ENCODE measurements at places on chromosomes 3 and 15. TPM values are rescaled to one million over a fixed set of nuclear protein-coding genes. Genes with fewer than 3 reads are reported as not detected.
A peak's percentile ranks its signal among the peaks of the same experiment; 100 is the strongest.

Gene PRTG
- total RNA-seq: 0.69 TPM

Gene CIP2A
- 1.6 TPM for total RNA-seq

Gene SEMA3G
- total RNA-seq: 9.2 TPM

Gene IGSF11
- total RNA-seq: 2.1 TPM

Gene LDHAL6B
- not detected for total RNA-seq

Gene ACKR4
- 5.2 TPM for total RNA-seq

Gene FBLN2
- 56.7 TPM for total RNA-seq

Gene SCG3
- total RNA-seq: not detected

GRCh38 chr15:59384507-59384906, 11.8 kb upstream of the MYO1E start:
- no peaks in the 10 kb centered on the region for H3K36me3 ChIP-seq
- no peaks in the 10 kb centered on the region for H3K27me3 ChIP-seq

- H3K27me3 ChIP-seq: no peaks in the 10 kb centered on the region
- H3K4me1 ChIP-seq: no peaks in the 10 kb centered on the region
- no peak for DNase-seq
- H3K27ac ChIP-seq: no peak overlapping the region
These were observed 168.7 kb downstream of the CHL1 start for GRCh38 chr3:365268-365667.

DNA sequence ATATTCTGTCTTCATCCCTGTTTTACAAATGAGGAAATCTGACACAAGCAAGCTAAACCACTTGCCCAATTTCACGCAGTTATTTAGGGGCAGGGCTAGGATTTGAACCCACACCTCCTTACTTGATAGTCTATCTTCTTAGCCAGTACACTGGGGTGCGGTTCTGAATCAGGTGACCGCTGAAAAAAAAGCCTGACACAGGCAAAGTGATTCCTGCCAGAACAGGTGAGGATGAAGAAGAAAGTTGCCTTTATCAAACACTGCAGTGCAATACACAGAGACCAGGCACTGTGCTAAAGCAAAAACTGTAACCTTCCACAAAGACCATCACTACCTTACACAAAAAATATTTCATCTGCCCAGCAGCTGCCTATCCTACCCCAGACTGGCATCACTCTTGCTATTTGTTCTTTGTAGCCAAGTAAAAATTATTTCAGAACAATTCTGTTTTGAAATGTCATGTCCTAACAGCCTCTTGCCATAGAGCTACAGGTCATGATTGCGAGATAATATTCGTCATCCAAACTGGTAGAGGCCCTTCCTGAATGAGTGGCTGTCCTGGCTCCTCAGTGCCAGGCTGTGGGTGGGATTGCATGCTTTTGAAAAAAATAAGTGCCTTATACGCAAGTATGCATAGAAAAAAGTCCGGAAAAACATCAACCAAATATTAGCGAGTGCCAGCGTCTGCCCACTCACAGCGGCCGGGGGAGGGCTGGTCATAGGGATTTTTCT, 142.3 kb upstream of the TPM1 start:
- peak overlapping the region; percentile 91 for H3K27ac ChIP-seq
- no peaks in the 10 kb centered on the region for H3K27me3 ChIP-seq
- no peak overlapping the region for H3K4me3 ChIP-seq
- no peak for DNase-seq
- H3K4me1 ChIP-seq: peaks cover 62% of the 10 kb centered on the region

GRCh38 chr15:38054488-38054887, 120.0 kb downstream of the TMCO5A start:
- H3K27ac ChIP-seq: no peak overlapping the region
- H3K36me3 ChIP-seq: no peaks in the 10 kb centered on the region
- no peak overlapping the region for H3K4me3 ChIP-seq
- no peaks in the 10 kb centered on the region for H3K27me3 ChIP-seq
- no peaks in the 10 kb centered on the region for H3K4me1 ChIP-seq

DNA sequence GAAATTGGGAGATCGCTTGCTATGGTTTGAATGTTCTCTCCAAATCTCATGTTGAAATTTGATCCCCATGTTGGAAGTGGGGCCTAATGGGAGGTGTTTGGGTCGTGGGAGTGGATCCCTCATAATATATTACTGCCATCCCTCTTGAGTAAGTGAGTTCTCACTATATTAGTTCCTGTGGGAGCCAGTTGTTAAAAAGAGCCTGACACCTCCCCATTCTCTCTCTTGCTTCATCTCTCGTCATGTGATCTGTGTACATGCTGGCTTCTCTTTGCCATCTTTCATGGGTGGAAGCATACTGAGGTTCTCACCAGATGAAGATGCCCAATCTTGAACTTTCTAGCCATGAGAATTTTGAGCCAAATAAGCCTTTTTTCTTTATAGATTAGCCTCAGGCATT, 43.0 kb upstream of the IL20RB start:
- no peaks in the 10 kb centered on the region for H3K36me3 ChIP-seq
- DNase-seq: no peak
- H3K27ac ChIP-seq: no peak overlapping the region
- no peak overlapping the region for H3K4me3 ChIP-seq
- H3K4me1 ChIP-seq: peaks cover 58% of the 10 kb centered on the region

DNA sequence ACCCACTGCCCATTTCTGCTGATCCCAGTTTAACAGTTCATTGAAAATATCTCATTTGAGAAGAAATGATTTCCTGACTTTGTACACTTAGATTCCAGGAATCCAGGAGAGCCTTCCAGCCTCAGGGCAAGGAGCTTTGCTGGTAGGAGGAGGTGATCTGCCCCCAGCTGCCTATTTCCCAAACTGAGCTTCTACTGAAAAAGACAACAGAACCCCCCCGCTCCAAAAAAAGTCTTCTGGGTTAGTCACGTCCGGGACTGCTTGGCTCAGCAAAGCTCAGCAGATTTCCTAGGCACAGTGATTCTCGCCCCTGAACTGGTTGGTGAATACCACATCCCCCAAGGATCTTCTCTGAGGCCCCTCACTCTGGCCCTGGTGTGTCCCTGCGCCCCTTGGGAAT, 13.1 kb downstream of the SLC6A6 start:
- no peak overlapping the region for H3K27ac ChIP-seq
- H3K4me1 ChIP-seq: peaks cover 24% of the 10 kb centered on the region
- H3K36me3 ChIP-seq: peaks cover 30% of the 10 kb centered on the region
- no peak overlapping the region for H3K4me3 ChIP-seq
- H3K27me3 ChIP-seq: no peaks in the 10 kb centered on the region
- DNase-seq: no peak

GRCh38 chr3:159401069-159401468, 587.6 kb upstream of the IL12A start:
- H3K4me3 ChIP-seq: no peak overlapping the region
- no peaks in the 10 kb centered on the region for H3K4me1 ChIP-seq
- no peaks in the 10 kb centered on the region for H3K27me3 ChIP-seq
- no peaks in the 10 kb centered on the region for H3K36me3 ChIP-seq
- H3K27ac ChIP-seq: no peak overlapping the region

DNA sequence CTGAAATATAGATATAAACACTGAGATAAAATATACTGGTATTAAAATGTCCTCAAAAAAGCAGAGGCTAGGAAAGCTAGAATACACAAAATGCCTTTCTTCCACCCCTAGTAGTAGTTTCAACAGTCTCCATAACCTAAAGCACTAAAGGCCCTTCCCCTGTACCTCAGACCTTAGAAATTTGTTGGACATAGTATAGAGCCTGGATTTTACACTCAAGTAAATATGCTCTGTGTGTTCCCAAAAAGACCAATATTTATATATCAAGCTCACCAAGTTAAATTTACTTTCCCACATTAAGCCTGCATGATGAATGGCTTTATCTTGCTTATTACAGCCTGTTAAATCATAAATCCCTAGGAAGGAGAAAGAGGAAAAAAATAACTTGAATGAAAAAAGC, 378.7 kb upstream of the AZI2 start:
- DNase-seq: no peak
- H3K27ac ChIP-seq: no peak overlapping the region
- no peaks in the 10 kb centered on the region for H3K4me1 ChIP-seq
- H3K36me3 ChIP-seq: no peaks in the 10 kb centered on the region

GRCh38 chr15:22806664-22807063, 20.2 kb downstream of the NIPA1 start:
- H3K27ac ChIP-seq: no peak overlapping the region
- peaks cover 5% of the 10 kb centered on the region for H3K36me3 ChIP-seq
- H3K4me3 ChIP-seq: no peak overlapping the region
- no peaks in the 10 kb centered on the region for H3K27me3 ChIP-seq

DNA sequence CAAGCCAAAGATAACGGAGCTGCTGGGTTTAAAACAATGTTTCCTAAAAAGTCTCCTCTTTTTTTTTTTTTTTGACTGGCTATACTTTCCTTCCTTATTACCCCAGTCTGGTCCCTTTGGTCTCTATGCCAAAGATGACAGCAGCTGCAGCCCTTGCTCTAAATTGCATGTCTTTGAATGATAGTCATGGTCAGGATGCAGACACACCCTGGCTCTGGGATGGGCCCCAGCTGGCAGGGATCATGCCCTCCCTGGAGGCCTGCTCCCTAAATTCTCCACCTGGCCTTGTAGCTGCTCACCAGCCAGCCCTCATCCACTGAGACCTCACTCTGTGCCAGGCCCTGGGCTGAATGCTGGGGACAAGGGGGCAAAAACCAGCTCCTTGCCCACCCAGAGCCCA, 95.8 kb downstream of the MESD start:
- no peaks in the 10 kb centered on the region for H3K27me3 ChIP-seq
- H3K4me1 ChIP-seq: peaks cover 21% of the 10 kb centered on the region
- H3K27ac ChIP-seq: no peak overlapping the region

GRCh38 chr15:89825271-89825940, 10.8 kb upstream of the ANPEP start:
- H3K27ac ChIP-seq: no peak overlapping the region
- no peaks in the 10 kb centered on the region for H3K36me3 ChIP-seq
- no peak overlapping the region for H3K4me3 ChIP-seq

DNA sequence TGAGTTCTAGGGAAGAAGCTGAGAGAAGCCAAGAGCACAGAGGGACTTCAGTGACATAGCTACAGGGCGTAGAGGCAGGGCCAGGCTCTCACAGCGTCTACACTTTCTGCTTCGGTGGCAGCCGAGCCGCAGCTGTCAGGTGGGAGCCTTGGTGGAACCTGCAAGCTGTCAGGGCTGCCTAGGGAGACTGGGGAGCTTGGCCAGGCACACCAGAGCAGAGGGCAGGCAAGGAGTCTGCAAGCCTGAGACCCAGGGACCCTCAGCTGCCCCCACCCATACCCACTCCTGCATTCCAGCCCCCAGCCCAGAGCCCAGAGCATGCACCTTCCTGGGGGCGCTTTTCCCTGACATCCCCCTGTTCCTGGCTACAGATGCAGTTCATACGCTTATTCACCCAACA, 13.4 kb upstream of the KLF15 start:
- no peaks in the 10 kb centered on the region for H3K36me3 ChIP-seq
- no peak overlapping the region for H3K27ac ChIP-seq
- no peak overlapping the region for H3K4me3 ChIP-seq

DNA sequence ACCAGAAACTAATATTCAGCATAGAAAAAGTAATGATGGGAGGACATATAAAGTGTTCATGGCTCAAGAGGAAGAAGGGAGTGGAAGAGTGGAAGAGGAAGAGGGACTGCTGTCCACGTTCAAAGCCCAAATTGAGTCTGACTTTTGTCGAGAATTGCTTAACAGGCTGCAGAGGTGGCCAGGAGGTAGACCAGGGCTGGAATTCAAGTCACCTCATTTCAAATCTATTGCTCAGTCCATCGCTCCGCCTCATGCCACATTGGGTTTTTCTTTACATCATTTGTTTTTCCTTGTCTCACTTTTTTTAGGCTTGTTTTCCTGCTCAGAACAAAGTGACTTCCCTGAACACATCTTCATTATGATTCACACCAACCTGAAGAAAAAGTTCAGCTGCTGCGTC, 97.0 kb downstream of the RPL39L start:
- H3K4me3 ChIP-seq: no peak overlapping the region
- H3K4me1 ChIP-seq: peaks cover 76% of the 10 kb centered on the region
- peak overlapping the region; percentile 36 for H3K27ac ChIP-seq
- H3K27me3 ChIP-seq: no peaks in the 10 kb centered on the region

- no peaks in the 10 kb centered on the region for H3K4me1 ChIP-seq
- no peaks in the 10 kb centered on the region for H3K36me3 ChIP-seq
- H3K4me3 ChIP-seq: no peak overlapping the region
- H3K27me3 ChIP-seq: no peaks in the 10 kb centered on the region
- DNase-seq: no peak
These were observed 147.7 kb upstream of the DCBLD2 start for GRCh38 chr3:99049164-99049563.

DNA sequence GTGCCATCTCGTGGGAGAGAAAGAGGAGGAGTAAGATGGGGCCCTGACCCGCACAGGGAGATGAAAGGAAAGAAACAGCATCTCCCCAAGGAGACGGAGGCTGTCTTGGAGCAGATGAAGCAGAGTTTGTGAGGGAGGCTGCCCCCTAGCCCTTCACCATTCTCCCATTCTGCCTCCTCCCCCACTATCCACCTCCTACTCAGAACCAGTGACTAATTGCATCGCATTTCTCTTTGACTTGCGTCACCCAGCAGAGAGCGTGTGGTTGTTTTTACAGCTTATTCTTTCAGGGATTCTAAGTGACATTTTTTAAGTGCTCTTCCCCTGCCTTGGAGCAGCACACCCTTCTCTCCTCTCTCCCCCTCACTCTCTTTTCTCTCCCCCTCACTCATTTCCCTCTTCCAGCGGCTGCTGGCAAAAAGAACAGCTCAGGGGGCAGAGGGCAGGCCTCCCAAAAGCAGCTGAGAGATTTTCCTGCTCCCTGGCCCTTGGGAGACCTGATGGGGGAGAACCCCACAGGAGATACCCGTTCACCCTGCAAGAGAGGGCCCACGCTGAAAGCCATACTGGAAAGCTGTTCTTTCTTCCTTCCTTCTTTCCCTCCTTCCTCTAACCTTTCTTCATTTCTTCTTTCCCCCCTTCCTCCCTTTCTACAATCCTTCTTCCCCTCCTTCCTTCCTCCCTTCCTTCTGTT, 91.8 kb downstream of the MRPL46 start:
- H3K27ac ChIP-seq: peak overlapping the region; percentile 23
- H3K27me3 ChIP-seq: peaks cover 5% of the 10 kb centered on the region
- H3K36me3 ChIP-seq: no peaks in the 10 kb centered on the region

- no peak overlapping the region for H3K27ac ChIP-seq
- no peak overlapping the region for H3K4me3 ChIP-seq
- no peaks in the 10 kb centered on the region for H3K27me3 ChIP-seq
- H3K4me1 ChIP-seq: peaks cover 26% of the 10 kb centered on the region
- H3K36me3 ChIP-seq: peaks cover 100% of the 10 kb centered on the region
- no peak for DNase-seq
These were observed 8.6 kb downstream of the WDR73 start for GRCh38 chr15:84645496-84645895.

DNA sequence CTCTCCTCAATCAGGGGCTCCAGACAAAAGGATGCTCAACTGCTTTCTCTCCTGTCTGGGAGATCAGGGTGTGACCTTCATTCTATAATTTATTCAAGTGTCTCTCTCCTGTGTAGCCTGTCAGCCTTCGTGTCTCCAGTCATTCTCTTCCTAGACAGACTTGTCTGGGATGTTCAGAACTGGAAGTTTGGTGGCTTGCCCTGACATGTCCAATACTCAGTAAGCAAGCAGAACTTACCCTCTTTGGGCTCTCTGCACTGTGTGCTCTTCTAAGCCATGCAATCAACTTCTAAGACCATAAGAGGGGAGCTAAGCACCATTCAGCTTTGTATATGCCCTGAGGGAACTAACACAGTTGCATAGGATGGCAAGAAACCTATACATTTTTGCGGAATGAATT, 14.1 kb downstream of the ACKR2 start:
- H3K36me3 ChIP-seq: no peaks in the 10 kb centered on the region
- H3K27ac ChIP-seq: no peak overlapping the region

- H3K4me1 ChIP-seq: peaks cover 47% of the 10 kb centered on the region
- H3K27me3 ChIP-seq: no peaks in the 10 kb centered on the region
- H3K4me3 ChIP-seq: peak overlapping the region; percentile 33
These were observed 31.5 kb downstream of the MRPS11 start for GRCh38 chr15:88498996-88499395.

GRCh38 chr3:10480871-10481378, 24.5 kb downstream of the ATP2B2 start:
- H3K36me3 ChIP-seq: no peaks in the 10 kb centered on the region
- H3K27me3 ChIP-seq: peaks cover 25% of the 10 kb centered on the region
- no peaks in the 10 kb centered on the region for H3K4me1 ChIP-seq
- no peak for DNase-seq

All from left ventricle myocardium inferior (tissue), 1 donor.